ENCODE measurements at places on chromosomes 6 and 20.

DNA sequence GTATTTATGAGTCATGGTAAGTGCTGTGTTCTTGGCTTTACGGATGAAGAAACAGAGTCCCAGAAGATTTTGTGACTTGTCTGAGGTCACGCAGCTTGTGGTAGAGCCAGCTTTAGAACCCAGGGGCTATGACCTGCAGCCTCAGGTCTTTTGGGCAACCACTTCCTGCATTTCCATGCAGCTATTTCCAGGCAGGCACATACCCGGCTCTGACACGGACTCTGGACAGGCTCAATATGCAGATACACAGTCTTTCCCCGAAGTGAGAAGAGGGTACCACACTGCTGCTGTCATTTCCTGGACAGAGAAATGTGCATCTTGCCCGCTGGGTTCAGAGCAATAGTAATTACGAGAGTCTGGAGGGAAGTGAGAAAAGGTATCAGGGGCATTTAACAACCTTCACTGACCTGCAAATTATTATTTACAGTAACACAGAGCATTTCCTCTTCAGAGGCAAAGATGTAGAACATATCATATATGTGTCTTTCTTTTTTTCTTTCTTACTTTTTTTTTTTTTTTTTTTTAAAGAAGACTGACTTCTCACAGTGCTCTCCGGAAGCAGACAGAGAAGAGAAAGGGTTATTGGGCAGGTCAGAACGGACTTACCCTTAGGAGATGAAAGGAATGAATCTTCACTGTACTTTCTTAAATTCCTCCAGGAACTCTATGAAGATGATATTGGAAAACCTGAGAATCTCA is 185.1 kb downstream of the CLIC5 start:
- no peak for DNase-seq

DNA sequence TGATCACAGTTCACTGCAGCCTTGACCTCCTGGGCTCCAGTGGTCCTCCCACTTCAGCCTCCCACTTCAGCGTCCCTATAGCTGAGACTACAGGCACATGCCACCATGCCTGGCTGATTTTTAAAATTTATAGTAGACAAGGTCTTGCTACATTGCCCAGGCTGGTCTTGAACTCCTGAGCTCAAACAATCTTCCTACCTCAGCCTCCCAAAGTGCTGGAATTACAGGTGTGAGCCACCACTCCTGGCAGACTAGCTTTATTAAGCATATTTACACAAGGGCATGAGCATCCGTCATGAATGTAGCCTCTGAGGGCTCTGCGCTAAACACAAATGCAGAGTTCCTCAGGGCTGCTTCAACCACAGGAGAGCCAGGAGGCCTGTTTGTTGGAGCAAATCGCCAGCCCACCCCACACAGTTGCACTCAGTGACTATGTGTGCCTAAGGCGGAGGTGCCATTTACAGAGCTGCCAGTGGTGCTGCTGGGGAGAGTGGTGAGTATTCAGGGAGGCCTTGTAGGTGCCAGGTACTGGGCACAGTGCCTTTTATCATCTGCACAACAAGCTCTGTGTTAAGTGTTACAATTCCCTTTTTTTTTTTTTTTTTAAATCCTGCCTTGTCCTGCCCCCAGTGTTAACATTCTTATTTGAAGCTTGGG is 78.2 kb downstream of the PSMG4 start:
- DNase-seq, result no peak

- DNase-seq, result no peak
Observed at GRCh38 chr6:168193816-168194721, 115.1 kb upstream of the FRMD1 start.

- DNase-seq, result no peak
Observed at GRCh38 chr20:34891166-34892062, 15.0 kb downstream of the ACSS2 start.

DNA sequence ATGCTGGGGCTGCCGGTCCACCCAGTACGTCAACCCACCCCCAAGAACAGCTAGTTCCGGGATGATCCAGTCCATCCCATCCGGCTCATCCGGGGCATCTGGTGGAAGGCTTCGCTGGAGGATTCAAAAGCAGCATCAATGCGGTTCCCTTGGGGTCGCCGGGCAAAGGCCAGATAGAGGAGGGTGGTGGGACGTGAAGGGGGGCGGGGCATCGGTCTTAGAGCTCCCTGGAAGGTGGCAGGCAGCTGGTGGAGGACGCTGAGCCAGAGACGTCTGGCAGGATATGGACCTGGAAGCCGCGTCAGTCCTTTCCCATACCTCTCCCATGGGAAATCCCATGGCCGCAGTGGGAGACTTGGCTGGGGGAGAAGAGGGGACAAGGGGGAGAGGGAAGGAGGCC is 1500.8 kb upstream of the DEFB115 start:
- DNase-seq, result no peak

GRCh38 chr6:135935941-135936601 is 84.6 kb downstream of the PDE7B start:
- no peak for DNase-seq

- DNase-seq, result no peak
Observed at GRCh38 chr20:51001430-51002265, 21.3 kb downstream of the KCNG1 start.

DNA sequence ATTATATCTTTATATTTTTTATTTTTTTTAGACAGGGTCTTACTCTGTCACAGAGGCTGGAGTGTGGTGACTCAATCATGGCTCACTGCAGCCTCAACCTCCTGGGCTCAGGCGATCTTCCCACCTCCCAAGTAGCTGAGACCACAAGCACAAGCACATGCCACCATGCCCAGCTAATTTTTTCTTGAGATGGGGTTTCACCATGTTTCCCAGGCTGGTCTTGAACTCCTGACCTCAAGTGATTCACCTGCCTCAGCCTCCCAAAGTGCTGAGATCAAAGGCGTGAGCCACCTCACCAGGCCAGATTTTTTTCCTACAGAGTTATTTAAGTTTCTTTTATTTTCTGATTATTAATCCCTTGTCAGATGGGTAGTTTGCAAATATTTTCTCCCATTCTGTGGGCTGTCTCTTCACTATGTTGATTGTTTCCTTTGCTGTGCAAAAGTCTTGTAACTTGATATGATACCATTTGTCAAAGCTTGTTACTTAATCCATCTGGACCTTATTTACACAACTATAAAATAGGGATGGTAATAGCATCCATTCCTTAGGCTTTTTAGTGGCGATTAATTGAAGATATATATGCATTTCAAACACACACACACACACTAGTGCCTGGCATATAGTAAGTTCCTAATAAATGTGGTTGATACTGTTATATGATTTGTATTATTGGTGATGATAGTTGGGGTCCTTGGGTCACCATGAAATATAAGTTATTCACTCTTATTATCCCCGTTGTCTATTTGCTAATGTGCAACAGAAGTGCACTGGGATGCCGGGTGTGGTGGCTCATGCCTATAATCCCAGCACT is 187.1 kb downstream of the BCAS1 start:
- DNase-seq, result peak; percentile 32

DNA sequence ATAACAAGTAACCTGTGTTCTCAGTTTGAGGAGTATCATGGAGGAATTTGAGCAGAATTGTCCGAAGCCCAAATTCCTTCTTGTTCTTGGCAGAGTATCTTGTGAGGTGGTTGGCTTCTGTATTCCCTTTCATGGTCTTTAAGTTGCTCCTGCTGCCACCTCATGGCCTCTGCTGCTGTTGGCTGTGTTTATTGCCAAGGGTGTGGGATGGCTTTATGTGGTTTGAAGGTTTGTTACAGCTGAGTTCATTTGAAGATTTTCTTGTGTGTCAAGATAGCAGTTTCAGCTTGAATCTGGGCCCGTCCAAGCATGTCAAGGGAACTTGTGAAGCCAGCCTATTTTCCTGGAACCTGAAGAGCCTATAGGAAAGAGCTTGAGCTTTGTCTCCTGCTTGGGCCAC is 20.2 kb upstream of the TTK start:
- no peak for DNase-seq

DNA sequence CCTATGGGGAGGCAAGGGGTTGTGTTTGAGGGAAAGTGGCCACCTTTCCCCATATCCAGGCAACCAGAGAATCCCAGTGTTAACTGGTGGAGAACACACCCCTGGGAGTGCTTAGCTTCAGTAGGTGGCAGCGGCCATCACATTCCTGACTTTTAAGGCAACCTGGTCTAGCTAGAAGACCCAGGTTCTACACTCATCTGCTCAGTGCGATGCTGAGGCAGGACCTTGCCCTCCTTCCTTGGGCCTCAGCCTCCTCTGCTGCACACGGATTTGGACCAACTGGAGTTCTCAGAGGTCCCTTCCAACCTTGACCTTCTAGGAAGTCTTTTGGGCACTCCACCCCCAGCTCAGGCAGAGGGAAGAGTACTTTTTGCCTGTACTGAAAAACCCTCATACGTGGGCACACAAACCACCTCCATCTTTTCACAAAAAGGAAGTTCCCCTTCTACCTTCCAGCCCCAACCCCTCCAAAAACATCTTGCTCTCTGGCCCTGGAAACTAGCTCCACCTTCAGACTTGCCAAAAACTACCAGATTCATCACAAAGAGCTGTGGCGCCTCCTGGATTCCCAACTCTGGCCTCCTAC is 2.9 kb downstream of the CCND3 start:
- DNase-seq, result no peak

Data from activated CD8-positive, alpha-beta memory T cell treated with anti-CD3 and anti-CD28 coated beads for 4 hours (primary cell).